KBM-7 (cell line): ENCODE measurements at places on chromosomes 5 and 9.

- no peak for DNase-seq
Observed at GRCh38 chr5:123438902-123439301, 15.7 kb upstream of the CEP120 start.

GRCh38 chr9:101176384-101176783, 147.9 kb downstream of the PLPPR1 start:
- DNase-seq: peak; percentile 14

DNA sequence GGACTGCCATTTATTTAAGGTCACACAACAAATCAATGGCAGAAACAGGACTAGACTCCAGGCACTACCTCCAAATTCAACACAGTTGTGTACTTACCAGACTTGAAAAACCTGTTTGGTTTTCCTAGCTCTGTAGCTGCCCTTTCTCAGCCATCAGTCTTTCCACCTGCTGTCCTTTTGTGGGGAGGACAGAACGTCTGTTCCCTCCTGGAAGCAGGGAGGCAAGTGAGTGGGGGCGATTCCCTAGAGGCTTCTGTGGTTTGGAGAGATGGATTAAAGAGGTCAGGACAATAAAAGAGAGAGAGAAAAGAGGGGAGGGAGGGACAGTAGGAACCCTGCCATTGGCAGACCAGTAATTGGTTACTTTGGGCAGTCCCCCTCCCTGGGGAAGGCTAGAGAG, 14.7 kb downstream of the ASTN2 start:
- no peak for DNase-seq

- no peak for DNase-seq
Observed at GRCh38 chr5:8615142-8615858, 746.4 kb downstream of the MTRR start.

- DNase-seq: no peak
Observed at GRCh38 chr9:34963552-34963951, 5.5 kb downstream of the PHF24 start.

DNA sequence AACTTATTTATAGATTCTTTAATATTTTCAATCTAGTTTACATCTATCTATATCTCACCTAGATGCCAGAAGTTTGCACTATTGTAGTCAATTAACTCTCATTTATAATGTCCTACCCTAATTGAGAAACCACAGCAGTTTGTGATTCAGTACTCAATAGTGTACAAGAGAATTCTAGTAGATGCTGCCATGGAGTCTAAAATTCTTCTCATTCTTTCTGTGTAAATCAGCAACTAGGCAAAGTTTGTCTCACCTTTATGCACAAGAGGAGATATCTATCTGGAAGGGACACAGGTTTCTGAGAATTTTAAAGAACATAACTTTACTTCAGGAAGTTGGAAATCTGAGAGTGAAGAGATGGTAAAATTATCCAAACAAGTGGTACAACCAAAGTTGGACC, 173.0 kb upstream of the FBXL7 start:
- no peak for DNase-seq

DNA sequence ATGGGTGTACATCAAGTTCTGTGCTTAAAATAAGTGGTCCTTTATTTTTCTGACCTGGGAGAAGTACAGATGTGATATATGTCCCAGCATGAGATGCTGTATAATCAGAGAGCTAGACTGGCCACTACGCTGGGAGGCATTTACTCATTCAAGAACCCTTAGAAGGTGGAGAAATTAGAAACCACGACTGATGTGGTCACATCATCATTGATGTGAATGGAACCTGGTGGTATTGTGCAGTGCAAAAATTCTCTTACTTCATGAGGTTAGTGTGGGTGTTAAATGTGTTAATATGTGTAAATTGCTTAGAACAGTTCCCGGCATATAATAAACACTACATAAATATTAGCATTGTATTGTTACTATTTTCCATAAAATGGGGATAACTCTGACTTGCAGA, 69.5 kb upstream of the CKMT2 start:
- DNase-seq: no peak

DNA sequence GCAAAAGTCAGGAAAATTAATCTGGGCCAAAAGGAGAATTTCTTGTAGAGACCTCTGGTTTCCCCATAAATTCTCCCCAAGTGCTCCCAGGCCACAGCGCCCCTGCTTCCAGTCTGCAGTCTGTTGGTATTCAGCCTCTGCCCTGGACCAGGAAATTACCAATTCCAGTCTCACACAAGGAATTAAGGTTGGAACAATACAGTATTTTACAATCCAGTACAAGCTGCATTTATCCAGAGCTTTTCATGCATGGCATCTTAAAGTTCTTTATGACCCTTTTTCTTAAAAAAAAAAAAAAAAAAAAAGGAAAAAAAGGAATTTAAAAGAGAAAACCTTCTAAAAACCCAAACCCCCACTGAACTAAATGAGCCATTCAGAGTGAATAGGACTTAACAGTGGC, 139.6 kb upstream of the RANBP3L start:
- DNase-seq: no peak

- DNase-seq: no peak
Observed at GRCh38 chr5:169870211-169870610, 110.1 kb downstream of the INSYN2B start.

DNA sequence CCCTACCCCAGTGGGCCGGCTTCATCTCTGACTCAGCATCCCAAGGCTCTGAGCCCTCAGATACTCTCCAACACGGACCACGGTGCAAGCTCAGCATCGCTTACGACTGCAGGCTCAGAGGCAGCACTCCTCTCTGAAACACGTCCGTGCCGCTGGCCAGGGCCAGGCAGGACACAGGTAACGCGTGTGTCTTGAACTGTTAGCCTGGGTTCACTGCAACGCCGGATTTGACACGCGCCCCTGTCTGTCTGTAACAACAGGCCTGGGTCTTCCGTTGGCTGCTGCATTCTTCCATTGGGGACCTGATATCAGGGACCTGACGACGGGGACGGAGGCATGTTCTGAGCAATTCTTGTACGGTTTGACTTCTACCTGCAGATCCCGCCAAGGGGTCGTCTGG, 6.4 kb downstream of the SLC6A3 start:
- DNase-seq: no peak

DNA sequence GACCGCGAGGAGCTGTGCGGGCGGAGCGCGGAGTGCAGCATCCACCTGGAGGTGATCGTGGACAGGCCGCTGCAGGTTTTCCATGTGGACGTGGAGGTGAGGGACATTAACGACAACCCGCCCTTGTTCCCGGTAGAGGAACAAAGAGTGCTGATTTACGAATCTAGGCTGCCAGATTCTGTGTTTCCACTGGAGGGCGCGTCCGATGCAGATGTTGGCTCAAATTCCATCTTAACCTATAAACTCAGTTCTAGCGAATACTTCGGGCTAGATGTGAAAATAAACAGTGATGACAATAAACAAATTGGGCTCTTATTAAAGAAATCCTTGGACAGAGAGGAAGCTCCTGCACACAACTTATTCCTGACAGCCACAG, 590 bp downstream of the PCDHA6 start:
- DNase-seq: no peak

DNA sequence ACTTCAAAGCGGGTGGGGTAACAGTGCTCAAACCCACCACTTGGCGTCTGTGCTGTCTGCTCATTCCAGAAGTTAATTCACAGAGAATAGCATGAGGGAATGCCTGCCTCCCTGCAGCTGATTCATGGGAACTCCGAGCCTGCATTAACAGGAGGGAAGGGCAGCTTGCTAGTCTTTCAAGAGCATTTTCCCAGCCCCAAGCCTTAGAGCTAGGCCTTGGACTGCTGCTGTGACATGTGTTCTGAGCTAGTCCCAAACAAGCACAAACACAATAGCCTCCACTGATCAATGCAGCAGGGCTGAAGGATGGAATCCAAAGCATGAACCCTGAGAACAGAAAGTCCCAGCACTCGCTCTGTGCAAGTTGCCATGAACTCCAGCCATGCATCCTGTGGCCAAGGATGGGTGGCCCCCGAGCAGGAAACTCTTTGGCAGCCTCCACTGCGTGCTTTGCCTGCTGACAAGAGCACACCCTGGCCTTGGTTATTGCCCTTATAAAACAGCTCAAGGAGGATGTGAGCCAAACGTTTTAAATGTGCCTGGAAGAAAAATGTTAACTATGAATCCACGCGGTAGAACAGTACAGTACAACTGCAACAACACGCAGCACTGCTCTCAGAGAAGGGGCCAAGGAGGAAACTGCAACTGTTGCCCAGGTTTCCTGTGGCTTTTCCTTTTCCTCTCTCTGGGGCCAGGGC, 653.1 kb upstream of the KLF4 start:
- no peak for DNase-seq

- DNase-seq: no peak
Observed at GRCh38 chr5:777756-778161, 6.8 kb downstream of the ZDHHC11B start.

DNA sequence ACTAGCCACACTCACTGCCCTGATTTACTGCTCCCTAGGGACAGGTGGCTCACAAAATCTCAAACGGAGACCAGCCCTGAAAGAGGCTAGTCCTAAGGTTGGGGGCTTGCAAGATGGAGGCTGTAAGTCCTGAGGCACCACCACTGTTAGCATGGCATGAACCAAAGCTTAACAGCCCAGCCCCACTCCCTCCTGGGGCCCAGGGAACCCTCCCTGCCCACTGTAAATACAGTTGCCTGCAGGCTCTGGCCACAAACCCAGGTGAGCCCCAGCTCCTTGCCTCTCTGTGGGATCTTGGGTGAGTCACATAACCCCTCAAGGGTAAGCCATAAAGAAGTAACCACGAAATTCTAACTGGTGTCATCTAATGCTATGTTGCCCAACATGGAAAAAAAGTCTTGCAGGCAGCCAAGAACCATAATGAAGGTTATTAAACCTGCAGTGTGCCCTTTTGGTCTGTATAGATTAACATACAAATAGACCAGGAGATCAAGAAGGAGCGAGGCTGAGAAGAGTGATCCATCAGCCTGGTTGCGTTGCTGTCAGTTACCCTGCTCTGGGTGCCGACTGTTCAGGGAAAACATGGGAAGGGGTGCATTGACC, 1.7 kb upstream of the POMT1 start:
- peak; percentile 32 for DNase-seq

DNA sequence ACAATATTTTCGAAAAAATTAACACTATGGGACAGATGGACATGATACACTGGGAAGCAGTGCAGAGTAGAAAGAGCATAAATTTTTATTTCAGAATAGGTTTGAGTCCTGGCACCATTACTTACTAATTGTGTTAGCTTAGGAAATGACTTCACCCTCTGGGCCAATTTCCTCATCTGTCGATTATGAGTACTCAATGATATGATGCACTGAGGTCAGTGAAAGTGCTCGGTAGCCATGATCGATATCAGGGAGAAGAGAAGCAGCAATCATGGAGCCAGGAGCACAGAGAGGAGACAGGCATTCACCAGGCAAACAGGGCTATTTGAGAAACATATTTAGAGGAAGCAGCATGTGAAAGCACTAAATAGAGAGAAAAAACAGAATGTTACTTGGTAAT, 29.4 kb downstream of the NR6A1 start:
- no peak for DNase-seq

DNA sequence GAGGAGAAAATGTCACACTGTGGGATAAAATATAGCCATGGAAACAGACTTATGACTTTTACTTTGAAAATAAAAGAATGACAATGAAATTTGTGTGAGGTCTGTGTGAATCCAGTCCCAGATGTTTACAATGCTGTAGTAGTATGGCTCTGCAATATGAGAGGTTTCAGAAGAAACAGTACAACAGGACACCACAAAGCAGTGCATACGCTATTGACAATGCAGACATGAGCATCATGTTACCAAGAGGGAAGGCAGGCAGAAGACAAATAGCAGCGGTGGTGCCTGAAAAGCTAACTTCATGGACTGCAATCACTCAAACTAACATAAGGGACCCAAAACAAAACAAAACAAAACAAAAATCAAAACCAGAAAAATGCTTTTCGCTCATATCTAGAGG, 1.8 kb downstream of the FGF10 start:
- no peak for DNase-seq

GRCh38 chr9:72542917-72543316, 21.5 kb downstream of the TMC1 start:
- DNase-seq: no peak

DNA sequence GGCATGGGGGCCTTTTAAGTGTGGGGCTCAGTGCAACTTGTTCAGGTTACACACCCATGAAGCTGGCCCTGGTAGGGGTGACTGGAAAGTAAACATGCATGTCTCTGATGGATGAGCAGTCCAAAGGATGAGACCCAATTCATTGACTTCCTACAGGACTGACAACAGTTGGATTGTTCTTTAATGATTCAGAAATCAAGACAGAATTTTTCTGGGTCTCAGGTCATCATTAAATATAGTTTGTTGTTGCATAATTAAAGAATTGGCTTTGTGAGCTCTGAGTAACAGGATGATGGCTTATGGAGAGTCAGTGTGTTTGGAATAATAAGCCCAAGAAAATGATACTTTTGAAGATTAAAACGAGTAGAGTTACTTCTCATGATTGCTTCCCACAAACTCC, 604.2 kb upstream of the CLINT1 start:
- no peak for DNase-seq

- DNase-seq: no peak
Observed at GRCh38 chr9:72753266-72753893, 199.5 kb downstream of the ALDH1A1 start.

- DNase-seq: no peak
Observed at GRCh38 chr9:88733651-88734421, 198.9 kb downstream of the NXNL2 start.

GRCh38 chr5:111762895-111763294, 5.9 kb upstream of the NREP start:
- DNase-seq: no peak

DNA sequence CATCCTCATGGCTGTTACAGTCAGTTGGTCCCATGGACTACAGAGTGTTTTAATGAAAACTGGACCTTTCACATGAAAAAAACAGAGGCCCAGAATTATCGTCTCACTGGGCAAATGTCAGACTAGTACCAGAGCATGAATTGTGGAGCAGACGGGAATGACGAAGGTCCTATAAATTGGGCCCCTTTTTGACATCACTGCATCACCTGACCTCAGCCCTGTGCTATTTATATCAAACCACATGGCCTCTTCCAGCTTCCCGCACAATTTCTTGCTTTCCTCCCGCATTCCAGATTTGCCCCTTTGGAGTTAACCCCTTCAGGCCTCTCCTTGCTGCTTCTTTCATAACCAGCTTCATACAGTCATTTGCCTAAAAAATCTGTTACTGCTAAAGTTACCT, 301.7 kb downstream of the ATPSCKMT start:
- no peak for DNase-seq

DNA sequence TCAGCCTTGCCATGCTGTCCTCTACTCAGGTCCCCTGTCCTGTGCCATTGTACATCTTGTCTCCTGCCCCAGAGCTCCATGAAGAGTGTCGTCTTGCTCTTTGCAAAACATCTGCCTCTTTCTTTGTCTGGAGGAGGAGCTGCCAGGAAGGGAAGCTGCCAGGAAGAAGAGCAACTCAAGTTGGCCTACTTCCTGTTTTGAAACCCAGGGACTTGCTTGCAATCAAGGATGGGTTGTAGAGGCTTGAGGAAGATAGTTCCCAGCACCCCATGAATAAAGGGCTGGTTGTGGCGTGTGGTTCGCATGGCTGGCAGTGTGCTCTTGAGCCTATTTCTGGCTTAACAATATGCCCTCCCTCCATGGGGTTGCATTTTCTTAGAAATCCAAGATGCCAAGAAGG, 53.0 kb upstream of the CPEB4 start:
- DNase-seq: peak; percentile 34

- DNase-seq: peak; percentile 36
Observed at GRCh38 chr9:36306471-36307306, 48.4 kb upstream of the GNE start.

- DNase-seq: no peak
Observed at GRCh38 chr5:10446490-10446889, 4.8 kb downstream of the ROPN1L start.
